ENCODE measurements at places on chromosomes 7 and 10.

DNA sequence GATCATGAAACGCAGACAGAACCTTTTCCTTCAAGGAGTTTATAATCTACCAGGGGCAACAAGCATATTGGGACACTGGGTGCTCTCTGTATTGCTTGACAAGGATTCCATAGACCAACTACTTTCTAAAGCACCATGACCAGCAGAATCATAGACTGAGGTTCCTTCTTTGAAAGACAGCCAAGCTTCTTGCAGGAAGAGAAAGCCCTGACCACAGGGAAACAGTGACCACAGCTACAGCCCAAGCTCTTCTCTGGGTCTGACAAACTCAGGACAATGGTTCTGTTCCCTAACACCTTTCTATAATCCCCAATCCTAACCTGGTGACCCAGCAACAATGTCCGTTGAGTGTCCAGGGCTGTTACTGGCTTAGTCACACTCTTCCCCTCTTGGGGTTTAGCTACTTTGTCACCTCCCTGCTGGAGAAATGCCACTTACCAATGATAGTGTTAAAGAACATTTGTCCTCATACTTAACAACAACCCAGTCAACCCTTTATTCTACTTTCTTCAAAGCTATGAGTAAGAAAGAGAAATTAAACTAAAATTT, 155.7 kb downstream of the JAZF1 start:
- DNase-seq: no peak

GRCh38 chr7:51010534-51010933, 227.8 kb upstream of the GRB10 start:
- DNase-seq: no peak

GRCh38 chr10:77359950-77360520, 277.6 kb downstream of the KCNMA1 start:
- DNase-seq: no peak

GRCh38 chr10:101291331-101292193, 62.3 kb upstream of the LBX1 start:
- DNase-seq: peak; percentile 33

DNA sequence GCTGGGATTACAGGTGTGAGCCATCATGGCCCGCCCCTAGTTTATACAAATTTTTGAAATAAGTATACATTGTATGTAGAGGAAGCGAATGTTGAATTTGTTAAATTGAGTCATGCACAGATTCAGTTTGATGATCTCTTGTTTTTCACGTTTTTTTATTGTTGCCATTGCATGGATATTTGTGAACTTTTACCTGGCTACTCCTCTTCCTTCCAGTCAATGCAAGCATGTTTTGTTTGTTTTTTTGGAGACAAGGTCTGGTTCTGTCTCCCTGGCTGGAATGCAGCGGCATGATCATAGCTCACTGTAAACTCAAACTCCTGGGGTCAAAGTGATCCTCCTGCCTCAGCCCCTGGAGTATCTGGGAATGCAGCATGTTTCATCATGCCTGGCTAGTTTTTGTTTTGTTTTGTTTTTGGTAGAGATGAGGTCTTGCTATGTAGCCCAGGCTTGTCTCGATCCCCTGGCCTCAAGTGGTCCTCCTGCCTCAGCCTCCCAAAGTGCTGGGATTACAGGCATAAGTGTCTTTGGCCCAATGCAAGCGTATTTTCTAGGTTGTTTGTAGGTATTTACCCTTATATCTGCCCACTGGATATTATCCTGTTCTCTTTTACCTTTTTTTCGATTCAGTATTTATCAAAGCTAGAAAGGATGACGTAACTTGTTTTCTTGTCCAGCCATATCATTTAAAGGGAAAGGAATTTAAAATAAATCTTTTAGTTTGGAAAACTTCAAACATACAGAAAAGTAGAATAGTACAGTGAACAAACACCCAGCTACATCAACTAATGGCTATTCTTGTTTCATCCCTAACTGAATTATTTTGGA, 11.0 kb downstream of the LCOR start:
- no peak for DNase-seq

DNA sequence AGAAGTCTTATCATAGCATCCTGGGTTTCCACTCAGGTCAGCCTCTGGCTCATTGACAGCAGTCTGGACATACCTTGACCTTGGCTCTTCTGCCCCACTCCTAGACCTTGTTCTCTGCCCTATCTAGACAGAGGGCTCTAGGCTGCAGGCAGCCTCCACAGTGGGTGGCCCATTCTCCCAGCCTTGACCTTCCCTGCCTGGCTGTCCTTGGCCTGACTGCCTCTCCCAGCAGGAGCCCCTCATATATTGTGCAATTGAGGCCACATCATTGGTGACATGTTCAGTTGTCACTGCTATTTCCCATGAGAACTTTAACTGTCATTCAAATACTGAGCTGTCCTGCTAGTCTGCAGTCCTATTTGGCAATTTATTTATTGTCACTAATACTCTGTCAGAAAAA, 503.4 kb downstream of the PLXNA4 start:
- DNase-seq: no peak

- DNase-seq: no peak
These were observed 50.1 kb downstream of the VOPP1 start for GRCh38 chr7:55521917-55522902.

- DNase-seq: no peak
These were observed 598 bp downstream of the VIPR2 start for GRCh38 chr7:159143780-159144757.

GRCh38 chr7:36851382-36851781, 127.1 kb upstream of the AOAH start:
- DNase-seq: no peak

DNA sequence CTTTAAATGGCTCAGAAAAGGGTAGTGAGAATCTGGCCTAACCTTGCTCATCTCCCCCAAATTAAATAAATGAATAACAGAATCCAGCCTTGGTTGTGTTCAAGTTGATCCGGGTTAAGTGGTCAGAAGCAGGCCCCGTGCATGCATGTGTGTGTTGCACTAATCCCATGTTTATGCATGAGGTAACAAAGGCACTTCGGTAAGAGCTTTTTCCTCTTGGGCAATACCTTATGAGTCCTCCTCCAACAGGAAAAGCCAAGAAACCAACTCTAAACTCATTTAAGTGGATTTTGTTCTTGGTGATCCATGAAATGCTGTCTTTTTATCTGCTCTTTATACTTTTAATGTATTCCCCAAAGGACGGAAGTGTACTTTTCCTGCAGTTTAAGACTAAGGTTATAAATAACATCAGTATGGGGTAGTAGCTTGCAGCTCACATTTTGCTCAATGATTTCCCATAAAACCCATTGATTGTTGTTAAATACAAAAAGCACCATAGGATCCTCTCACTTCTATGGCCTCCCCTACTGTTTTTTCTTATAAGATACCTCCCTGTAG, 104.9 kb upstream of the YAE1 start:
- DNase-seq: no peak

- no peak for DNase-seq
These were observed 24.5 kb downstream of the TRDMT1 start for GRCh38 chr10:17177014-17177413.

- DNase-seq: no peak
These were observed 30.3 kb downstream of the SKIDA1 start for GRCh38 chr10:21495002-21495751.

DNA sequence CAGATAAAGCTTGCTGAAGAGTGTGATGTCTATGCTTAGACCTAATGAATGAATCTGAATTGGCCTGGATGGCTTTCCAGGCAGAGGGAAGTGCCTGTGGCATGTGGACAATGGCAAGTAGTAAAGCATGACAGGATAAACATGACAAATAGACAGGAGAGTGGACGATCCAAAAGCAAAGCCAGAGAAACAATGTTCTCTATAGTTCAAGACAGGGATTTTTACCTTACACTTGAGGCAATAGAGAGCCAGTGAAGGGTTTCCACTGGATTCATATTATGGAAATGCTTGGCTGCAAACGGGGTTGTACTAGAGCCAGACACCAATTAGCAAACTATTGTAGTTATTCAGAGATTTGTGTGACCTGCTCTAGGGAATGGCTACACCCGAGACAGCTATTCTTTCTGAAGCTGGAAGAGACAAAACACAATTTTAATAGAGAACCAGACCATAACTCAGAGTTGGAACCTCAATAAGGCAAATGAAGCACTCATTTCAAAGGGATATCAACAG, 2.3 kb downstream of the AGMO start:
- no peak for DNase-seq

GRCh38 chr10:74677951-74678350, 148.4 kb upstream of the KAT6B start:
- DNase-seq: no peak

DNA sequence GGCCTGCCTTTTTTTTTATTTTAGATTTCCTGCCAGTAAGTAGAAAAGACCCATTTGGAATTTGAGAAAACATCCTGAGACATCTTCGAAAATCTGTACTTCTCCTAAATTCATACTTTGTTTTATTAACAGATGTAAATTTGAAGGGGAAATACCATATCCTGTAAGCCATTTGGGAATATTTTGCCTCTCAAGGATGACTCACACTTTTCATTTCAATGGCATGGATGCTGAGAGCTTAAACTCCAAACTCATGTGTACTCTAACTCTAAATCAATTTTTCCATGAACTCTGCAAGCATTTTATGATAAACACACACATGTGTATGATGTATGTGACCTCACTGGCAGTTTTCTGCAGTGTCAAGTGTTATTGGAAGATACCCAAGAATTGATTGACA, 89.0 kb downstream of the SEMA3A start:
- DNase-seq: no peak

- DNase-seq: no peak
These were observed 240.3 kb upstream of the LRGUK start for GRCh38 chr7:133886797-133887196.

- no peak for DNase-seq
These were observed 78.4 kb upstream of the MEOX2 start for GRCh38 chr7:15764851-15765382.

DNA sequence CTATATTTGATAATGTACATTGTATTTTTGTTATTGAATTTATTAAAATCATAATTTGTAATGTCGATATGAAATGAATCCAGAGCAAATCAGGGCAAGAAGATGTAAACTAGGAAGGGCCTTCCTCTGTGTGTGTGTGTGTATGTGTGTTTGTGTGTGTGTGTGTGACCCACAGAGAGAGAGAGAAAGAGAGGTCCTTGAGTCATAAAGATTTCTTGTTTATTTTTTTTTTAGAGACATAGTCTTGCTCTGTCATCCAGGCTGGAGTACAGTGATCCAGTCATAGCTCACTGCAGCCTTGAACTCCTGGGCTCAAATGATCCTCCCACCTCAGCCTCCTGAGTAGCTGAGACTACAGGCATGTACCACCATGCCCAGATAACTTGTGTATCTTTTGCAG, 50.7 kb downstream of the INPP5F start:
- DNase-seq: no peak

DNA sequence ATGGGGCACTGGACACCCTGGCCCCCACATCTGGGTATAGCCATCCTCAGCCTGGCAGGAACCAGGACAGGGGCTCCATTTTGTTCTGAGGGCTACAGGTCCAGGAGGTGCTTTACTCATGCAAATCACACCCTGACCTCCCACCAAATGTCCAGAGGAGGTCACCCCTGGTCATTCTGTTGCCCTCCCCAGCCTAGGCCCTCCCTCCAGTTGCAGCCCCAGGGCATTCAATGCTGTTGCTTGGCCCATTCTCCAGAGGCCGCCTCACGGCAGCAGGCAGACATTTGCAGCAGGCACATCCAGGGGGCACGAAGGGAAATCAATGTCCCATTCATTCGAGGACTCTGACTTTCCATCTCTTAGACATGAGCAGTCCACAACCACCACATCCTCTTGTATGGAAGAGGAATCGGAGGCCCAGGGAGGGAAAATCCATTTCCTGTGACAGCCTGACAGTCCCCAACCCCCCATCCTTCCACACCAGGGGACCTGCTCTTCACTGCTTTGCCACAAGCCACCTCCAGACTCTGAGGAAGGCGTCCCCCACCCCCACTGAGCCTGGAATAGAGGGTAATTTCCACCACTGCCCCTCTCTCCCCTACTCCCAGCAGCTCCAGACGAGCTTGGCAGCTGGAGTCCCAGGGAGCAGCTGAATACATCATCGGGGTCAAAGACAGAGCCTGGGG, 76.2 kb upstream of the UNC5B start:
- no peak for DNase-seq

GRCh38 chr10:84198206-84198915, 4.0 kb downstream of the CDHR1 start:
- no peak for DNase-seq

- DNase-seq: no peak
These were observed 19.3 kb upstream of the ACHE start for GRCh38 chr7:100914879-100915447.

DNA sequence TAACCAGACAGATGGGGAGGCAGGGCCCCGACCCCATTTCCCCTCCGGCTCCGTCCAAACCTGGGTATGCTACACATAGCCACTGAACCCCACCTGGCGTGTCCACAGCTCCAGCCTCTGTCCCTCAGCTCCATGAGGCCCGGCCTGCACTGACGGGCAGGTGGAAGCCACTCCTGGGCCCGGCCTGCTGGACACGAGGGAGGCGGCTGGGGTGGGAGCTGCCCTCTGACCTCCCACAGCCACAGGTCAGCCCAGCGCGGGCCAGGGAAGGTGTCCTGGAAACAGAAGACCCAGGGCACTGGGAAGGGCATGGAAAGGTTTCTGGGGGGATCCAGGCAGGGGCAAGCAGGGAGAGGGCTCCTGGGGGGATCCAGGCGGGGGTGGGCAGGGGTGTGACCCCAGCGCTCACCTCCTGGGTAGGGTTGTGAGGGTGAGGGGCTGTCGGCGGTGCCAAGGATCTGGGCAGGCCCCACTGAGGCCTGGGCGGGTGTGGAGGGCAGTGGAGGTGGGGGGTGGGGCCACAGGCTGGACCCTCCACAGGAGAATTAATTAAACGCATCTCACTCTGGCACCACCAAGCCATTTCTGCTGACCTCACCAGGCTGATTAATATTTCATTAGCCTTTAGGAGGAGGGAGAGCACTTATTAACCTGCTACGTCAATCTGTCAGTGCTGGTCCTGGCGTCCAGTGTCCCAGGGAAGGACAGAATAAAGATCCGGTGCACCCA, 108.9 kb downstream of the UNCX start:
- DNase-seq: no peak

DNA sequence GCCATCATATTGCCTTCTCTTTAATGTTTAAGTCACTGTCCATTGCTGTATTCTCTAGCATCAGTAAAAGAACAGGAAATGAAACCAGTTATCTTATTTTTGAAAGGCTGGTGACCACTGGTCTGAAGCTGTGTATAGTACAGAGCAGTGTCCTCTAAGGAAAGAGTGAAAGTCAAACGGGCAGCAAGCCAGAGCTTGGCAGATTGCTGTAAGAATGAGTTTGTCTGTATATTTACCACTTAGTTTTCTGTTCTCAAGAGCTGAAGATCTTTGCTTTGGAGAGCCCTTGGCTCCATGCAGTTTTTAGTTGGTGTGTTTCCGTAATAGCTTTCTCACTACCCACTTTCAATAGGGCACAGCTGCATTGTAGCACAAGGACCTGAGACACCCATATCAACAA, 31.9 kb downstream of the PCBD1 start:
- DNase-seq: no peak

DNA sequence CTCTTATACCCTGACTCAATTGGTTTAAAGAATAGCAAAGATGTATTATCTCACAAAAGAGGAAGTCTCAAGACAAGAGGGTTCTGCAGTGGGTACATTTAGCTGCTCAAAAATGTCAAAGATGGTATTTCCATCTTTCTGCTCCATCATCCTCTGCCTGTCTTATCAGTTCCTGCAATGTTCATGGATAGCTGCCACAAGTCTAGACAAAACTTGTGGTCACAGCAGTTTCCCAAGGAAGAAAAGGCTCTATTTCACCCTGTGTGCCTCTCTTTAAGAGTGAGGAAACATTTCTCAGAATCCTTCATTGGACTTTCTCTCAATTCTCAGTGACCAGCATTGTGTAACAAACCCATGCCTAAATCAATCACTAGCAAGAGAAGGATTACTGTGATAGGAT, 634.2 kb upstream of the AUTS2 start:
- DNase-seq: no peak

GRCh38 chr10:79084012-79084971, 15.5 kb downstream of the ZMIZ1 start:
- DNase-seq: no peak
